ENCODE measurements at places on chromosomes 3 and 15. TPM values are rescaled to one million over a fixed set of nuclear protein-coding genes. Genes with fewer than 3 reads are reported as not detected.

Gene MKRN3
- 2.5 TPM for total RNA-seq

Gene PAQR5
- total RNA-seq = 118 TPM

Gene SPTBN5
- 0.37 TPM for total RNA-seq

Gene AGBL1
- total RNA-seq = not detected

Gene CCDC39
- total RNA-seq = not detected

Gene BSN
- 0.08 TPM for total RNA-seq

Gene DRD3
- not detected for total RNA-seq

Gene FEZF2
- total RNA-seq = not detected

Gene TCAIM
- 7.9 TPM for total RNA-seq

Gene ISLR
- not detected for total RNA-seq

Gene PBRM1
- total RNA-seq = 10.7 TPM

Gene TLR9
- not detected for total RNA-seq

Gene PRR23C
- not detected for total RNA-seq

Gene TF
- 0.60 TPM for total RNA-seq

Gene ZBBX
- not detected for total RNA-seq

Gene PRSS50
- not detected for total RNA-seq

Gene PPARG
- total RNA-seq = 34.3 TPM

Gene ACVR2B
- 1.6 TPM for total RNA-seq

Gene TERC
- not detected for total RNA-seq

Gene ACTR8
- 15.9 TPM for total RNA-seq

Gene ANKUB1
- total RNA-seq = not detected

Gene CDC25A
- total RNA-seq = 8.9 TPM

Gene ACAN
- 0.78 TPM for total RNA-seq

Gene MRAS
- total RNA-seq = 10.2 TPM

Gene GRM2
- total RNA-seq = 0.07 TPM

Gene ANKRD63
- total RNA-seq = 0.67 TPM

Gene ITPKA
- 2.0 TPM for total RNA-seq

Gene DUOX2
- 0.05 TPM for total RNA-seq

Gene TM2D3
- total RNA-seq = 25.6 TPM

Gene C2CD4A
- not detected for total RNA-seq

Gene SAXO2
- 3.7 TPM for total RNA-seq

Gene CACNA1D
- total RNA-seq = 0.58 TPM

Gene PCLAF
- 145 TPM for total RNA-seq

Gene MUC20
- 0.62 TPM for total RNA-seq

Gene POPDC2
- total RNA-seq = 0.18 TPM

Gene B3GNT5
- total RNA-seq = 30.1 TPM

Gene CGNL1
- 0.93 TPM for total RNA-seq
